Stimulated activated CD4-positive, alpha-beta T cell treated with anti-CD3 and anti-CD28 coated beads, Interleukin-1b, Interleukin-23, amount 100 ng/mL, for 24 hours (primary cell): ENCODE measurements at places on chromosomes 12 and 14.

DNA sequence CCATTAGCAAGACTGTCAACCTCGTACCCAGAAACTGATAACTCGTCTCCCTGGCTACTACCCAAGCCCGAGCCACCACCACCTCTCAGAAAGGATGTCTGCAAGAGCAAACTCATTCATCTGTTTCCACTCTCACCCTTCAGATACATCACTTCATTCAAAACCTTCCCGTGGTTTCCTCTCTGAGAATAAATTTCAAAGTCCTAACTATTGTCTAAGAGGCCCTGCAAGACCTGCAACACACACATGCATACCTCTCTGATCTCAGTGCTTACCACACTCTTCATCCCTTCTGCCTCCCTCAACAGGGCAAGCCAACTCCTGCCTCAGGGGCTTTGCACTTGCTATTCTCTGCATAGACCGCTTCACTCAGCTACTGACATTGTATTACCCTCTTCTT lies 40.6 kb downstream of the PPP1R13B start:
- DNase-seq, result no peak

DNA sequence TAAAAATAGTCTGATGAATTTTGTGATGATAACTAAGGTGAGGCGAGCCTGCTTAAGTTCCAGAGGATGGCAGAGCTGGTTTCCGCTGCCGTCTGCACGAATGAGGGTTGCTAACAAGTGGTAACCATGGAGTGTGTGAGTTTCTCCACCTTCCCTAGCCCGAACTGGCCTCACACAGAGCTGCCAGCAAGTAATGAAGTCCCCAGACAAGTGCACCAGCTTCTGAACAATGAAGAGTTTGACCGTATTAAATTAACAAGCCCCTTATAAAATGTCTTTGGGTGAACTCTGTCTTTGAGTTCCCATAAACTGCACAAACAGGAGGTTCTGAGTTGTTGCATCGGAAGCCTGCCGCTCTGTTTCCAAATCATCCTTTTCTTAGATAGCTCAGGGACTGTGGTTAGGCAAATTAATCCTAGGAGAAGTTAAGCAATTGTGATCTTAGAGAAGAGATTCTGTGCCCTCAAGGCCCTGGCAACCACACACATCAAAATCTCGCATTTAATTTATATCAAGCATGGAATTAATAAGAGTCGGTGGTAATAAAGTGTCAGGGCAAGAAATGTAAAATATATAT lies 274.1 kb upstream of the DAAM1 start:
- DNase-seq, result no peak

GRCh38 chr14:73796893-73797542 lies 54.6 kb upstream of the PTGR2 start:
- no peak for DNase-seq

DNA sequence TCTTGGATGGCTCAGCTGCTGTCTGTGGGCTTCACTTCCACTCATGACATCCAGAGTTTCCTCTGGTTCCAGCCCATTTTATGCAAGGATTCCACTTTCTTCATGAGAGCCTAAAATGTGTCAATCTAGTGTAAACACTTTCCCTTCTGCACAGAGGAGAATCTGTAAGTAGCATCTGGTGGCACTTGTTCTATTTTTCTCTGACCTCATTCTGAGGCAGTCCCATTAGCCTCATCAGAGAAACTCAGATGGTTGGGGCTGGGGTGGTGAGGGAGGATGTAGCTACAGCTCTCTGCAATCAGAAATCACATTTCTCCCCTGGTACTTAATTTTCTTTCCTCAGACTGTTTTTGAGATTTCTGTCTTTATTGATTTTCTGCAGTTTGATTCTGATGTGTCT lies 81.6 kb downstream of the PRMT8 start:
- DNase-seq, result no peak

DNA sequence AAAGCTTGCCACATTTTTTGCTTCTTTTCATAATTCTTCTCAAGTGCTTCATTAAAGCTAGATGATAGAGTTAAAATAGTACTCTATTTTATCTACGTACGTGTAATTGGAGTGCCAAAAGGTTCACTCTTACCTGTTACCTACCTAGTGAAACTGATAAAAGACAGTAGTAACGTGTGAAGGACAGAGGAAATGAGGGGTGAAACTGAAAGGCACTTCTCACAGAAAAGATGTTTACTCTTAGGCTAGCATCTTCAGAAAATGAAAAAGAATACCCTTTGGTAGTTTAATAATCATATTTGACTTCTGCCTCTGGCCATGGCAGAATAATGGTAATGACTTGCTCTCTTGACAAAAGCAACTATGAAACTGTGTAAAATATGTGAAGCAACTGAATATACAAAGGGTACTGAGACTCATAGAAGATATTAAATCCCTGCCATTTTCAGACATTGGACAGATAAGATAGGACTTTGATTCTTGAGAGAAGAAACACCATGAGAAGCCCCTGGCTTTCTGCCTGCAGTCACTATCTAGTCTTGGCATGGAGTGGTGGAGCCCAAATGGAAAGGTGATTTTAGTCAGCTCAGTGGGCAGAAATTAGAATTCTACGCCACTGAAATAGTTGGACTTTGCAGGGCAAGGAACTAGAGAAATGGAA lies 6.3 kb upstream of the EVL start:
- DNase-seq, result no peak

DNA sequence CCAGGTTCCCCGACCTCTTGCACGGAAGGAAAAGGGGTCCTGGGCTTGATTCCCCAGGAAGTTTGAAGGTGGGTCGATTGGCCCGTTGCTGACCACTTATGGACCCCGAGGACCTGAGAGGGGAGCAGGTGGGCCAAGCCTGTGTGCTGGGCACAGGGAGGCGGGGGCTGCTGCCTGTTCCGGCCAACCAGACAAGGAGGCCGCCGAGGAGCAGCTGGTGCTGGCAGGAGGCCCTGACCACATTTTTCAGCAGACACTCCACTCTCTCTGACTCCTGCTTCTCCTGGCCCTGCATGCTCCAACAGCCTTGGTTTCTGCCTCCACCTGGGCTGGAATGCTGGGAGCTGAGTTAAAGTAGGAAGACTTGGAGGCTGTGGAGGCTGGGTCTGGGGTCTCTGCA lies 42.8 kb downstream of the NOS1 start:
- no peak for DNase-seq

- DNase-seq, result no peak
Measured at GRCh38 chr14:104121142-104121541, 17.2 kb upstream of the KIF26A start.

DNA sequence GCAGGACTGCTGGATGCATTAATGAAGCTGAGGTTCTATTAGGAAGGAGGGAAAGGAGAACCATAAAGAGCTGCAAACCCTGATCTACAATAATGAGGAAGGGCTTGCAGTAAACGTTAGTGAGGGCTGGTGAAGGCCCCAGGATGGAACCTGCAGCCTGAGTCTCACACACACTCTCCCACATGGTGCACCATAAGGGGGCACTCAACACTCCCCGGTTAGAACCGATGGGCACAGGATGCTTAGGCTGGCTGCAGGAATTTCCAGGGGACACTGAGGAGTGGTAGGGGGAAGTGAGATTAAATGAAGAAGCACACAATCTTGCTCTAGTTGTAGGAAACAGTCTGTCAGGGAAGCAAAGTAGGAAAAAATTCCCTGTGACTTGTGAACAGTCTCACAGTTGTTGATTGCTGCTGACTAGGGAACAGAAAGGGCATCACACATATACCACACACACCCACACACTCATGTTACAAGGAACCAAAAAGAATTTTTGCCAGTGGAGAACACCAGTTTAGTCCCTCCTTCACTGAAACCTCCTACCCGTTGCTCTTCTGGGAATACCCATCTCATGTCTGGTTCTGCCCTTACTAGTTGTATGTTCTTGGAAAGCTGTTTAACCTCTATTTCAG lies 56.2 kb upstream of the FERMT2 start:
- no peak for DNase-seq
